ENCODE measurements at places on chromosomes 4 and X.

GRCh38 chr4:140112576-140112975, 41.4 kb downstream of the MAML3 start:
- no peak for DNase-seq

DNA sequence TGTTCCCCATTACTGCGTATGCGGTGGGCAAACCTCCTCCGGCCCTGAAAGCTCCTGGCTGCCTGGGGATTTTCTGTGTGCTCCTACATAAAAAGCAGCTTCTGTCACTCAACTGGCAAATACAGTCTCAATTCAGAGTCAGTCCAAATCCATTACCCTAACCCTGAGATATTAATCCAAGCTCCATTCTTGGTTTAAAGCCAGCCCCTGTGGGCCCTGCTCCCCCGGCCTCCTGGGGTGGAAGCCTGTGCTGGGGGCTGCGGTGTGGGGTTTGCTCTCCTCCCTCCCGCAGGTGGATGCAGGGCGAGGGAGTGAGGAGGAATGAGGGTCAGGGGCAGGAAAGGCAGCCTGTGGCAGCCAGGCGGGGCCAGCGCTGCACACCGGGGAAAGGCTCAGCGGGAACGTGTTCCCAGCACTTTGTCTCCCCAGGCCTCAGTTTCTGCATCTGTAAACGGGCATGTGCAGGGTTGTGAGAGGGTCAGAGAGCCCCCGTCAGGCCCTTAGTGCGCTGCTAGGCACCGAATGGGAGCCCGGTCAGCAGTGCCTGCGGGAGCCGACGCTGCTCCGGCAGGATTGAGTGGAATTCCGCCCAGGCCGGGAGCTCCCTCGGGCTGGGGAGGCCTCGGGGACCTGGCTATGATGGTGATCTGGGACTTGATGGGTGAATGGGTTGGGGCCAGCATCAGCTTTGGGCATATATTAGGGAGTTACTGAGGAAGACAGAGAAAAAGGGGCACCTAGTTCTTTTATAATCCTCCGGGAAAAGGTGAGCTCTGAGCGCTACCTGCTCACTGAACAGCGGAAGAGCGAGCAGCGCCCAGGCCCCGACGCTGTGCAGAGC, 6.3 kb upstream of the RGS12 start:
- DNase-seq = no peak

- DNase-seq = no peak
Measured at GRCh38 chrX:135535077-135535940, 14.8 kb downstream of the INTS6L start.

DNA sequence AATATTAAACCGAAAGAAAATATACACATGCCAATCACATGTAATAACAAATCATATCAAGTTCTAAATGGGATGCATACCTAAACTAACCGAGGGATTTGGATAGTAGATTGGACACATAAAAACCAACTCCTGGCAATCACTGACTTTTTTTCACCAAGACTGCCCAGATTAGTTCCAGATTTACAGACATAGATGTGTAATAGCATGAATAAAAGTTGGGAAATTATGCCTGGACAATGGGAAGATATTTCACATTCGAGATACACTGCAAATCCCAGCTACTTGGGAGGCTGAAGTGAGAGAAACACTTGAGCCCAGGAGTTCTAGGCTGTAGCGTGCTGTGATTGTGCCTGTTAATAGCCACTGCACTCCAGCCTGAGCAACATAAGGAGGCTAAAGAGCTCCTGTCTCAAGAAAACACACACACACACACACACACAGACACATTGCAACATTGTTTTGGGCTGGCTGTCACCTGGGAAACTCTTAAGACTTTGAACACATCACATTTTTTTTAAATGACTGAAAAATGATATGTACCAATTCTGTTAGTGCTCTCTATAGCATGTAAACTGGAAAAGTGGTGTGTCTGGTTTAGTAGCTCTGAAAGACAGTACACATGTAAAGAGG, 5.7 kb downstream of the RAB40A start:
- no peak for DNase-seq

DNA sequence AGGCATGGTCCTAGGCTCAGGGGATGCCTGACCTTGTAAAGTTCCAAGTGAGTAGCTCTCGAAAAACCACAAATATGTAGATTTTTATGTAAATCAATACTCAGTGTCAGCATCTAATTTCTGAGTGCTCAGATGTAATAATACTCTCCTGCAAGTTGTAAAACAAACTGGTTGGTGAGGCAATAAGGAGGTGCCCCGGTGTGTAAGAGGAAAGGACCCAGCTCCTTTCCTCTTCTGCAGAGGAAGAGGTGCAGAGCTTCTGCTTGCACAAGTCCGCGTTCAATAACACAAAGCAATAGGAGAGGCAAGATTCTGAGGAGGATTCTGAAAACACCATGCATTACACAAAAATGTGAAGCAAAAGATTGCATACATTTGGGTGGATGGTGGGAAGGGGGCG, 43.6 kb upstream of the ENPP6 start:
- DNase-seq = no peak

DNA sequence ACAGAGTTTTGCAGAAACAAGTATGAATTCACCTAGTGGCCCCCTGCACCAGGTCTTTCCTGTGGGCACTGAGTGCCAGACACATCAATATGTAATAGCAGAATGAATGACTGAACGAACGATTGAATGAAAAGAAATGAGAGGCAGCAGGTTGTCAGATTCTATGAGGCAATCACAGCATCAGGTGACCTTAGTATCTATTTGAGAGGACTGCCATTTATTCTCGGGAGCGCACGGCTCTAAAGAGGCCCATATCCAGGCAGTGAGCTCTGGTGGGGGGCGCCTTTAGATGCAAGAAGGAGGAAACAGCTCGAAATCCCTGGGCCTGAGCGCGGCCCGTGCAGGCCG, 528 bp upstream of the SLC25A4 start:
- DNase-seq = no peak

DNA sequence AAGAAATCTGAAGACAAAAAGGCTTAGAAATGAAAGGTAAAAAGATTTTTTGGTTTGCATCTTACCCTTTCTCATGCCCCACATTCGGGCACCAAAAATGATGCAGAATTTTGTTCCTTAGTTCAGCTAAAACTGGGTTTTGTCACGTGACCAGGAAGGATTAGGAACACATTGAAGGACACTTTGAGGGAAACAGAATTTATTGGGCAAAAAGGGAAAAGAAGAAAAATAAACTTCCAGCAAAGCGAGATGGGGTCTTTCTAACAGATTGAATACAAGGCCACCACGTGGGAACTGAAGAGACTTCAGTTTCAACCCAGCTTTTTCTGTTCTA, 81.3 kb upstream of the SMARCA5 start:
- DNase-seq = no peak

DNA sequence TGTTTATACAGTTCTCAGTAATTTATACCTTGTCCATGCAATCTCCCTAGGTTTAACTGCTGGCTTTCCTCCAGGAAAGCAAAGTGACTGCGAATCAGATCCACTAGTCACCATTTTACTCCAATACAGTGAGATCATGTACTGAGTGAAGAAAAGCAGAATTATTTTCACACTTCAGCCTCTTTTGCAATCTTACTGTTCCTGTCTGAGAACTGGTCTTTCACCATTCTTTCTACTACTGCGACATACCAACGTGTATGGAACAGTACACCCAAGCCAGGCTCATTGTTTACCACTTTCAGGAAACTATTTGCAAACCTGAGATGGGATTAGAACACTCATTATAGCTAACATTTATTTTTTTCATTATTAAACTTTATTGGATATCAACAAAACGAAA, 8.0 kb upstream of the MSL3 start:
- DNase-seq = no peak

GRCh38 chrX:104565791-104566680, at the start of gene IL1RAPL2:
IL1RAPL2 (plus strand) TSS chrX:104566199.
- DNase-seq = peak; percentile 35

DNA sequence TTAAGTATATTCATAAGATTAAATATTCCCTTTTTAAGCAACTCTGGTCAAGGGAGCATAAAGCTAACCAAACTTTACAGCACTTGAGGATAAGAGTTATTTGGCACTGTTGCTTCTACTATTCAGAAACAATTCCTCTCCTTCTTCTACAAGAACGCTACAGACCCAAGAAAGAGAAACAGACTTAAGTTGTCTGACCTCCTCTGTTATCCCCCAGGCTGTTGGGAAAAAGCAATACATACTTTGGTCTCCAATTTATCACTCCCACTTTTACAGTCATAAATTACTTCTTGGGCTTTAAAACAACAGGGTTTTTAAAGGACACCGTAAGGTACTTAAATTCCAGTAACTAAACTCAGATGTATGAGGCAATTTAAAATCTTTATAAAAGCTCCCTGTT, 147.4 kb downstream of the COL25A1 start:
- DNase-seq = no peak

All from iPS DF 6.9 (cell line).